Right hindlimb (tissue), 1 donor: ENCODE measurements at places on chromosomes 16 and 17.

DNA sequence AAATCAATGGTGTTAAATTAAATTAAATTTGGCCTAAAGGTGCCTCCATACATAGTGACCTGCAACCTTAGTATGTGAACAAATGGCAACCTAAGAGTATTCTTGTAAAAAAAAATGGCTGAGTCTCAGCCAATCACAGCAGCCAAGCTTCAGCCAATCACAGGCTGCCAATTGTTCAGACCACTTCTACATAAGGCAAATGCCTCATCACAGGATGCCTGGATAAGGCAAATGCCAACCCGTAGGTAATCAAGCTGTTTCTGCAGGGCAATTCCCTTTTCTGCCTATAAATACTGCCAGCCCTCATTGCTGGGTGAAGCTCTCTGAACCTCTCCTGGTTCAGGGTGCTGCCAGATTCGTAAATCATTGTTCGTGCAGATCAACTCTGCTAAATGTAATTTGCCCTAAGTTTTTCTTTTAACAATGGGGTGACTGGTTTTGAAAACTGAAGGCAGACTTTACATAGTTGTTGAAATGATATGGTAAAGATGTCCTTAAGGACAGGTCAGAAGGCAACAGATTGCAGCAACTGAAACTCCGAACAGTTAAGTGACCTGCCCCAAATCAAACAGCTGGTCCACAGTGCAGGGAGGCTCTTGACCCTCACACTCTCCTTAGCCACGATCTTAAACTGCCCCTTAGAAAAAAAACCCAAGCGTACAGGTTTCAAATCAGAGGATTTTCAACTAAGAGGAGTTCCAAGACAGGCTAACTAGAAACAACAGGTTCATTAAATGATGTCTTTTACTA is 50.3 kb downstream of the N4BP1 start:
- DNase-seq, result no peak

DNA sequence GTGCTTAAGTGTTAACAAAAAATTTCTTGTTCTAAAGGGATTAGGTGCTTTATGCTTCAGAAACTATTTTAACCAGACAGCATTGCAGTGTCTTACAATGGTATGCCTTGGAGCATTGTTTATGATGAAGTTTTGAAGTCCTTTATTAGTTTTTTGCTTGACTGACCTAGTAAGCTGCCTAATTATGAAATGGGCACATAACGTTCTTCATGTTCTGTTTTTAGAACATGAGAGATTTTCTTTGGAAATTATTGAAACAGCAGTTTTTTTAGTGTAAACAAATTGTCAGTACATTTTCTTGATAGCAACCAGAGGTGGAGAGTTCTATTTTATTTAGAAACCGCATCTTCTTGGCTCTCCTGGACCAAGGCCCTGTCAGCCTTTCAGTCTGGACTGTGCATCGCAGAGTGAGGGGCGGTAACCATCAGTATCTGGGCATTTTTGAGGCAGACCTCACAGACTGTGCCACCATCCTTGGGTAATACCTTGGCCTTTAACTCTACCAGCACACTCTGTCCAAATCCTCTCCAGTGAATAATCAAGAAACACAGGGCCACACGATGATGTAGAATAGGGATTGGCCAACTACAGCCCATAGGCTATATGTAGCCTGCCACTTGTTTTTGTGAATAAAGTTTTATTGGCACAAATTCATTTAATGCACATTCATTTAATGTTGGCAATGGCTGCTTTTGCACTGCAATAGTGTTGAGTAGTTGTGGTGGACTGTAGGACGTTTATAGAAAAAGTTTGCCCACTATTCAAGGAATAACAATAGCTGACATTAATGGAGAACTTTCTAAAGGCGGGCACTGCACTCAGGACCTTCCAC is 81.1 kb downstream of the VPS35L start:
- DNase-seq, result no peak

DNA sequence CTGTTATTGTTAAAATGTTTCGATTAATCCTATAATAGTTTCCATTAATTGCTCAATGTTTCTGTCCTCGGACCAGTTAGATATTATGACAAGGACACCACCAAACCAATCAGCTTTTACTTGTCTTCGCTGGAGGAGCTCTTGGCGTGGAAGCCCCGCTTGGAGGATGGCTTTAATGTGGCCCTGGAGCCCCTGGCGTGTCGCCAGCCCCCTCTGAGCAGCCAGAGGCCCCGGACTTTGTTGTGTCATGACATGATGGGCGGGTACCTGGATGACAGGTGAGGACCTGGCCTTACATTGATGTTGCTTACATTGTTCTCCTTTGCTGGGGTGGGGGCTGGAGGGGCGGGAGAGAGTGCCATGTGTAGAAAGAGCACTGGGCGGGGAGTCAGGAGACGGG is 3.0 kb downstream of the ENGASE start:
- no peak for DNase-seq

DNA sequence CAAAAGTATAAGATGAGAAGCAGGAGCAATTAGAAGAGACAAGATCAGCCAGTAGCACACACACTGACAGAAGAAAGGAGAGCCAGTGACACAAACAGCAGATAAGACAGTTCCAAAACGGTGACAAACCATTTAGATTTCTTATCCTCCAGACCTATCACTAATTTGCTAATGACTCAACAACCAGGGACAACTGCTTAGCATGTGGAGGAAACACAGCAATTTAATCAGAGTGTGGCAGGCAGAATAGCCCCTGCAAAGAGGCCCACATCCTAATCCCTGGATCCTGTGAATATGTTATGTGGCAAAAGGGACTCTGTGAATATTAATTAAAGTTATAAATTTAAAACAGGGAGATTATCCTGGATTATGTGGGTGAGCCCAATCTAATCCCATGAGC is 81.1 kb downstream of the CACNG1 start:
- DNase-seq, result no peak

DNA sequence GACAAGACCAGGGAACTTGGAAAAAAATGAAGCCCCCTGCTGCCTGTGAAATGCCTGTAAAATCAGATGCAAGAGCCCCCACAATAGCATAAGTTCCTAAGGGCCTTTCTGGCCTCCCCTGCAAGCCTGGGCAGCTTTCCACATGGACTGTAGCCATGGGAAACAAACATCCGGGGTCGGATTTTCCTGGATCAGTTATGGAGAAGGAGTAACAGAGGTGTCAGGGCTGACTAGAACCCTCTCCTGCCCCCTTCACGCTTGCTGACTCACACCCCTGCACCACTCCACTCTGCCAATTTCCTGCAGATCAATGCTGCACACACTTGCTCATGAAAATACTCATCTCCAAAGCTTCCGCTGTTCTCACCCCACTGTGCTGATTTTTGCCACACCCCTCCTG is 258.6 kb downstream of the CBLN1 start:
- DNase-seq, result peak; percentile 39

GRCh38 chr16:74462361-74462760 is 41.1 kb upstream of the CLEC18B start:
- DNase-seq, result no peak

- DNase-seq, result no peak
Measured at GRCh38 chr17:4154201-4154600, 11.2 kb downstream of the CYB5D2 start.
